ENCODE measurements at places on chromosomes 16 and 17.
A peak's percentile ranks its signal among the peaks of the same experiment; 100 is the strongest.

- no peak for DNase-seq
Observed at GRCh38 chr17:80311216-80311827, 50.7 kb downstream of the RNF213 start.

DNA sequence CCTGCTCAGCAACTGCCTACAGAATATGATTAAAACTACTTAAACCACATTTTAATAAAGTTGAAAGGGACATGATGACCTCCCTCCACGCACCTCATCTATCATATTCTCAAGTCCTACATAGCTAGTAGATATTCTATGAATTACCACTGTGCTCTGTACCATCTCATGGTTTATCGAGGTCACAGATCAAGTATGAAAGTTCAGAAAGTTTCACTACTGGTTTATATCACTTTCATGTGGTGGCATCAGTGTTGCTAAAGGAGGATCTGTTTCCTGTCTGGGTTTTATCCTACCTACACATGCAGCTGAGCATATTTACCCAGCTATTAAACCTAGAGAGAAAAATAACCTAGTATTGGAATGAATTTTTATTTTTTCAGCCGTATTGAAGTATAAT, 214.9 kb upstream of the MON1B start:
- no peak for DNase-seq

- DNase-seq: peak; percentile 62
Observed at GRCh38 chr17:1720856-1721386, 3.6 kb upstream of the WDR81 start.

DNA sequence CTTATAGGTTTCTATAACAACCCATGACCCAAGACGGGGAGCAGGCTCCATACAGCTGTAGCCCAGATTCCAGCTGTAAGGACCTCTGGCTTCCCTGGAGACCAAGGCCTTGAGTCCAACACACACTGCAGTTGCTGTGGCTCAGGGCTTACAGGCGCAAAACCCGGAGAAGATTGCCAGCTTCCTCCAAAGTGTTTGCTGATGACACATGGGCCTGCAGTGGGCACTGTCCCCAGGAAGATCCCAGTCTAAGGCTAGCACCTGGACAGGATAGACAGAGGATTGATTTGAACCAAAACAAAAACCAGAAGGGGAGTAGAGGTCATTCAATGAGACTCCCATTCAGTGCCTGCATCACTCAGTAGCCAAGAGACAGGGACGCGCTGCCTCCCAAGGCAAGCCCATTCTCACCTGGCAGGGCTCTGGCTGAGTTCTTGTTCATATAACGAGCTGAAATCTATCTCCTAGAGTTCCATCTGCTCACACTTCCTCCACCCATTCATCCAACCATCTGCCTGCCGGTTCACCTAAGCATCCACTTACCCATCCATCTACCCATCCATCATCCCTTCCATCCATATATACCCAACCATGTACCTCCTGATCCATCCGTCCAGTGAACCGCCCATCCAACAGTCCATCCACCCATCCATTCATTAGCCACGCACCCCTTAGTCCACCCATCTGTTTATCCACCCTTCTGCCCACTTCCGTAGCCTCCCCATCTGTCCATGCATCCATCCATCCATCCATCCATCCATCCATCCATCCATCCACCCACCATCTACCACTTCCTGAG, 10.2 kb downstream of the RAB11FIP4 start:
- DNase-seq: no peak

- peak; percentile 91 for DNase-seq
Observed at GRCh38 chr17:43021741-43022512, at the start of gene VAT1. TSS of gene VAT1 (minus strand) at chr17:43022385. CDS start at chr17:43022322, 63 bp downstream.

DNA sequence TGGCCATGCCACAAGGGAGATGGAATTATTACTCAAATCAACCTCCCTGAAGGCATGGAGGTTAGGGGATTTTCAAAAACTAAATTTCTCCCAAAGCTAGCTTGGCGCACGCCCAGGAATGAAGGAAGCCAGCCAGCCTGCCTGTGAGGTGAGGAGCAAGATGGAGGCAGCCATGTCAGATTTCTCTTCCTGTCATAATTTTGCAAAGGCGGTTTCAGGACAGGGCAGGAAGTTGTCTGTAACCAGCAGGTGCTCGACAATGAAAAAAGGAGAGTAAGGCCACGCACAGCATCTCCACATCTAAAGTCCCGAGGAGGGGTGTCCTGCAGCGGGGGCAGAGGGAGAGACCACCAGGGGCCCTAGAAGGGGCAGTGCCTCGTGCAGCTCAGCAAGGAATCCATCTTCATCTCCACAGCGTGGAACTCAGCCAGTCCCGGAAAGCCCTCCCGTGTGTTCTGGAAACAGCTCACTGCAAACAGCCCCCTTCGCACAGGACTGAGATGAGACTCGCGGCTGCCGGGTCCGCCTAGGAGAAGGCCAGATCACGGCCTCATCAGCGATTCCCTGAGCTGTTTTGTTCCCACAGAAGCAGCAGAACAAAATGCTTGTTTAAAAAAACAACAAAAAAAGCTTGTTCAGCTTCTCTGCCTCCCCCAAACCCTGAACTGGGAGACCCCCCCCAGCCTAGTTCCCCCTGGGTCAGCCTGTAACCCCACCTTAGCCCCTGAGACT, 47.8 kb downstream of the SLC7A5 start:
- peak; percentile 25 for DNase-seq

DNA sequence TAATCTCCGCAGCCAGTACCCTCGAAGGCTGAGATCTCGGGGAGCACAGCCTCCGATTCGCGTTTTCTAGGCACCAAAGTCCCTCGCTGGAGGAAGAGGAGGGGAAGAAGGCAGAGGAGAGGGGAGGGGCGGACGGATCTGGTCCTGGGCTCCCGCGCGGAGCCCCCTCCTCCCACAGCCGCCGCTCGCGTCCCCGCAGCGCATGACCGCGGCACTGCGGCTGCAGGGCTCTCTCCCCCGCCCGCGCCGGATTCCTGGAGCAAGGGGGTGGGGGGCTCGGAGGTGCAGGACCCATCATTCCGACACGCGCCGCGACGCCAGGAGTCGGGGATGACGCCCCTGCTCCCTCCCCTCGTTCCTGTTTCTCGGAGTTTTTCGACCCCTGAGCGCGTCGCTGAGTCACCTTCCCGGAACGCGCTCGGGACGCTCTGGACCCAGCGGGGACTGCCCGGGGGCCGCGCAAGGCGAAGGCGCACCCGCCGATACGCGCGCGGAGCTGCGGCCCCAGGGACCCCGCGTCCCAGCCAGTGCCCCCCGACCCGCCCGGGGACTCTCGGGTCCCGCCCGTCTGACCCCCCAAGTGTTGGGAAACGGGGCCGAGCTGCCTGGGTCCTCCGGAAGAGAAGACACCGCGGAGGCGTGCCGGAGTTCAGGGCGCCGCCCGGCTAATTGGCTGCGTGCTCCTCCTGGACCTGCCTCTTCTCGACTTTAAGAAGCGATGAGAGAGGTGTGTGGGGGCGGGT, 1.4 kb upstream of the SPHK1 start:
- peak; percentile 40 for DNase-seq

DNA sequence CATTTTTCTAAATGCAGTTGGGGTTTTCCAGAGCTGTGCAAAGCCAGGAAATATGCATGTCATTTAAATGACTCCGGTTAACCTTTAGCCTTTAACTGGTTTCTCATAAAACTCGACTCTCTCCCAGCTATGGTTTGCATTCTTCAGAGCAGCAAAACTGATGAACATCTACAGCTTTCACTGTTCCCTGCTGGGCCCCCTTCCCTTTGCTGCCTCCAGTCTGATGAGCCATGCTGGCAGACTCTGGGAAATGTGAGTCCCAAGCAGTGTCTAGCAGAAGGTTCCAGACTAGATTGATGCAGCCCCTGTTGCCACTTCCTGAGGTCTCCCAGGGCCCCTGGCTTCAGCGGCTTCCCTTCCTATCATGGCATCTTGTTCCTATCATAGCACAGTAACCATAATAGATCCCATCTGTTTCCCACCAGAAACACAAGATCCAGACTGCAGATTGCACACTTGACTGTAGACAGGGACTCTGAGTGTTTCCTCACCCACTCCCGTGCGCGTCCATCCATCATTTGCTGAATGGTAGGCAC, 135.4 kb downstream of the CLEC16A start:
- no peak for DNase-seq

DNA sequence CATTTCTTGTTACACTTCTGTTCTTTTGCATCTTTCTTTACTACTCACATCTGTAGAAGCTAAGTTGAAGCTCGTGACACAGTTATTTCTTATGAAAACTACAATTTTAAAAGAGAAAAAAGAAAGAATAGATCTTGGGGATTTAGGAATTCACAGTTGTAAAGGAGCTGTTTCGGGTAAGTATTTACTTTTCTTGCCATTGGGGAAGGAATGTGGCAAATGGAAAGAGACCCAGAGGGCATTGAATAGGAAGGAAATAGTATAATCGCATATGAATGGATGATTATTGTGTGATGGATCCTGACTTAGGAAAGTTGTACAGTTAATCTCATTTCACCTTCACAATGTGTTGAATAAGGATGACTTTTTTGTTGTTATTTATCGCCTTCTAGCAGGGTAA, 914.1 kb upstream of the CDH8 start:
- no peak for DNase-seq

DNA sequence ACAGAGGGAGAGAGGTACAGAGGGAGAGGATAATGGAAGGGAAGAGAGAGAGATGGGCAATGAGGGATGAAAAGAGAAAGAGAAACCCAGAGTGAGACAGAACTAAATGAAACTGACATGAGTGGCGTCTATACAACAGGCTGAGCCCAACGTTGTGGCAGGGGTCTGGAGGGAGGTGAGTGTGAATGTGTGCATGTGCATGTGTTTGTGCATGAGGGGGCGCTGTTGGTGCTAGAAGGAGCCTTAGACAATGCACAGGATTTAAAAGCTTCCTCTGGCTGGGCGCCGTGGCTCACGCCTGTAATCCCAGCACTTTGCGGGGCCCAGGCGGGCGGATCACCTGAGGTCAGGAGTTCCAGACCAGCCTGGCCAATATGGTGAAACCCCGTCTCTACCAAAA, 454.8 kb upstream of the CDH11 start:
- DNase-seq: peak; percentile 13
